ENCODE measurements at places on chromosomes 6 and 20.
A peak's percentile ranks its signal among the peaks of the same experiment; 100 is the strongest.

- no peak for DNase-seq
Measured at GRCh38 chr20:21104921-21105320, 1.2 kb downstream of the LINC00237 start.

- DNase-seq: peak; percentile 55
Measured at GRCh38 chr6:160520043-160520904, 143.8 kb downstream of the LPA start.

- DNase-seq: no peak
Measured at GRCh38 chr20:50315586-50316551, 125.2 kb downstream of the CEBPB start.

GRCh38 chr20:36062799-36063198 is 91.7 kb upstream of the EPB41L1 start:
- peak; percentile 40 for DNase-seq

GRCh38 chr6:163536770-163537169 is 122.3 kb downstream of the QKI start:
- DNase-seq: peak; percentile 49
